ENCODE measurements at places on chromosomes 7 and 10. TPM values are rescaled to one million over a fixed set of nuclear protein-coding genes. Genes with fewer than 3 reads are reported as not detected.

The ZNF800 gene
- 42.1 TPM for total RNA-seq

The GIMAP2 gene
- total RNA-seq, result 11.5 TPM

DNA sequence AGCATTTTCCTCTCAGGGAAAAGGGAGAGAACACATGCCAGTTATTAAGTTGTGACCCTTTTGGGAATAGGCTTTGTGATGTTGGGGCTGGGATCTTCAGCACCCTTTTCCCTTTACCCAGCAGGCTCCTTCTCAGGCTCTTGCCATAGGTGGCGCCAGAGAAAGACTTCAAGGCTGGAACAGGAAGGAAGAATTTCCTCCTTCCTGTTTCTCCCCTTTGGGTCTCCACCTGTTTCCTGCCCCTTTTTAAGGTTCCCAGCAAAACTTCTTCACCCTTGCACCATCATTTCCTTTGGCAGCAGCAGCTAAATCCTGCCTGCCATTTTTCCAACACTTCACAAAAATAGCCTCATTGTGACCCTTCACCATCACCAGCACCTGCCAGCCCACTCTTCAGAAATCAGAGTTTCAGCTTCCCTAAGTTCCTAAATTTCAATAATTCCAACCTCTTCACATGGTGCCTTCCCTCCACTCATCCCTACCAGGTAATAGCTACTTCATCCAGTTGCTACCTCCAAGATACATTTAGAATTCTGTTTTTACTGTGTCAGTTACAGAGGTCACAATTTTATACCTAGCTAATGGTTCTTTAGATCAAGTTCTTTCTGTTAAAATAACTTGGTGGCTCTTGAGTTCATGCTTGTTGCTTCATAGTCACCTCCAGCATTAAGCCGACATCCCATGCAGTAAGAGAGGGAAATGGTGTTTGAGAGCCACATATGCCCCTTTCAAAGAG, 22.4 kb upstream of the FOXK1 start:
- DNase-seq, result no peak

DNA sequence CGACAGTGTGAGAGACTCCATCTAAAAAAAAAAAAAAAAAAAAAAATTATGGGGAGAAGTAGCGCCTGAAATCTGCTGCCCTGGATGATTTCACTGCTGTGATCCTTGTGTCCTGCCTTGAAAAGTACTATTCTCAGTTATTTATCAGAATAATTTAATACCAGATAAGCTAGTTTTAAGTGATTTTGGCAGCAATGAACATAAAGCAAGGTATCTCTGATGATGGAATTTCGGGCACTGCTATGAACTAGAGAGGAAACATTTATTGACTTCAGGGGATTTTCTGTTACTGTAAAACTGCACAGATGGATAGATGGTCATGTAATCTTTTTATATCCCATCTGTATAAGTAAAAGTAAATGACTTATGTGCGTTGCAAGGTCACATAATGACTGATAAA, 619.1 kb upstream of the ANKRD30A start:
- no peak for DNase-seq

The CYP2C8 gene
- 1.6 TPM for total RNA-seq

DNA sequence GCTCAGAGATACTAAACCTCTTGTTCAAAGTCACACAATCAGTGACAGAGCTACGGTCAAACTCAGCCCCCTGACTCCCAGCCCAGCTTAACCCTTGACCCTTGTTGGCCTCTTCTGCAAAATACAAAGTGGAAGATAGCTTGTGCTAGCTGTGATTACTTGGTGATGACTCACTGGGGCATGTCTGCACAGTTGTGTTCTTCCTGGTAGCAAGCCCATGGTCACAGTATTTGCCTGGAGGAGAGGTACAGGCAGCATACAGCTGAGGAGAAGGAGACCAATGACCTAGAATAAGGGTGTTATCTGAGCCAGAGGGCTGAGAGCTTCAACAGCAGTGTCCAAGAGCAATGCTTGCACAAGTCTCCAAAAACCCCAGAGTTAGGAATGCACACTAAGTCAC, 5.7 kb upstream of the HSPA12A start:
- DNase-seq, result no peak

GRCh38 chr7:159000859-159001435, 143.7 kb downstream of the VIPR2 start:
- no peak for DNase-seq

The ADAM22 gene
- total RNA-seq, result 26.4 TPM

- DNase-seq, result no peak
Measured at GRCh38 chr7:45657890-45658715, 83.9 kb downstream of the ADCY1 start.

- no peak for DNase-seq
Measured at GRCh38 chr7:135716677-135717238, 11.2 kb downstream of the SLC13A4 start.

The RAB18 gene
- total RNA-seq, result 99.3 TPM

The COMTD1 gene
- 34.6 TPM for total RNA-seq

DNA sequence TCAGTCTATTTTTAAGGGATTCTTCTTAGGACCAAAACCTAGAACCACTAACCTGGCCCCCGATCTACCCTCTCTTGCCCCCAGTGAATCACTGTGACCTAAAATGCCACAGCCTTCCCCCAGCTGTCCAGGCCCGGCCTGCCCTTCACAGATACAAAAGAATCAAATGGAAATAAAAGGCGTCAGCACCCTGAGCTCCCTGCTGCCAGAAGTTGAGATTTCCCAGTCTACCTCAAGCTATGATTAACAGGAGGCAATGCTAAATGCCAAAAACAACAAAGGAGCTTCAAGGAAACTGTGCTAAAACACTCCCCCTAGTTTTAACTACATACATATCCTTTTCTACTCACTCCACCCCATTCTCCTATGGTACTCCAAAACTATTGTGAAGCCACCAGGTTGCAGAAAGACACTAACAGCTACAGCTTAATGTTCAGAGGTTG, 67.8 kb downstream of the GSAP start:
- no peak for DNase-seq

DNA sequence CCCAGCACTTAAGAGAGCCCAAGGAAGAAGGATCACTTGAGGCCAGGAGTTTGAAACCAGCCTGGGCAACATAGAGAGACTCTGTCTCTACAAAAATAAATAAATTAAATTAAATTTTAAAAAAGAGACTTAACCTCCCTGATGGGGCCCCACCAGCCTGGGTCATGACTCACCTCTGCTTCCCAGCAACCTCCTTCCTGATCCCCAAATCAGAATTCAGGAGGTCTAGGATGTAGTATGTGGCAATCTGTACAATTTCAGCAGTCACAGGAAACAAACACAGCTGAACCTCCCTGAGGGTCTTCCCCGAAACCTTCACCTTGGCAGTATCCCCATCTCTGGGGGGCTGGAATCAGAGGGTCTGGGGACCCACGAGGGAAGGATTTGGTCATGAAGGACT, 9.7 kb upstream of the PPP1R35 start:
- DNase-seq, result no peak

GRCh38 chr7:29013082-29013695, 55.1 kb upstream of the TRIL start:
- no peak for DNase-seq

DNA sequence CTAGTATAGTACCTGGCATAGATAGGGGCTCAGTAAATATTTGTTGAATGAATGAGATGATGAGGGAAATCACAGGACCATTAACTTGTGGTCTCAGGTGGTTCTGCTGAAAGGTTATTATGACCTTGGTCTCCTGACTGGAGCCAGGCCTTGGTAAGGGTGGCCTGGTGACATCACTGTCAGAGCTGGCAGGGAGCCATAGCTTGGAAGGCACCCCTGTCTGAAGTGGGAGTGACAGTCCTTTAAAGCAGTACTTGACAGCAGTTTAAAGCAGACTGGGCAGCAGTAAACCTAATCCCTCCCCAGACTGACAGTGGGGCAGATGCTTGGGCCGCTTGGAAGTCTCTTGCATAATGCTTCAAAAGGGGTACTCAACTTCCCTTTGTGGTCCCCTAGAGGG, 13.4 kb downstream of the DPCD start:
- no peak for DNase-seq

GRCh38 chr10:103621783-103622125, 128.2 kb downstream of the NEURL1 start:
- DNase-seq, result no peak

GRCh38 chr7:139431010-139431409, 52.5 kb downstream of the KLRG2 start:
- peak; percentile 63 for DNase-seq

DNA sequence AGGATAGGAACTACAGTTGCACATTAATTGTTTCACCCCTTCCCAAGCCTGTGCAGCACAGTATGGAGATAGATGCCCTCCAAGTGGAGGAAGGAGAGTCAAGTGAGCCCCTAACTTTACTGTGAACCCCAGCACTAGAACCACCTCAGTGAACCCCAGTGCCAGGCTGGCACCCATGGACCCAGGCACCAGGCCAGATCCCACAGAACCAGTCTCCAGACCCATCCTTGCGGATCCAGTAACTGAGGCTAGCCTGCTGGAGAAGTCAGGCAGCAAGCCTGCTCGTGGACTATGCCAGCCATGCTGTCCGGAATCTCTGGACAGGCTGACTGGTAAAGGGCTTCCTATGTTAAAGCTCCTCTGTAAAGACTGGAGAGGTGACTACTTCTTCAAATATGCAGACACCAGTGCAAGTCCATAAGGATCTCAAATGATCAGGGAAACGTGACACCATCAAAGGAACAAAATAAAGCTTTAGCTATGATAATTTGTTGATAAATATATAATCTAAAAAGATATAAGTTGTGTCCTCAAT, 27.7 kb downstream of the SHOC2 start:
- no peak for DNase-seq

GRCh38 chr10:119783665-119784027, 57.8 kb downstream of the INPP5F start:
- no peak for DNase-seq

DNA sequence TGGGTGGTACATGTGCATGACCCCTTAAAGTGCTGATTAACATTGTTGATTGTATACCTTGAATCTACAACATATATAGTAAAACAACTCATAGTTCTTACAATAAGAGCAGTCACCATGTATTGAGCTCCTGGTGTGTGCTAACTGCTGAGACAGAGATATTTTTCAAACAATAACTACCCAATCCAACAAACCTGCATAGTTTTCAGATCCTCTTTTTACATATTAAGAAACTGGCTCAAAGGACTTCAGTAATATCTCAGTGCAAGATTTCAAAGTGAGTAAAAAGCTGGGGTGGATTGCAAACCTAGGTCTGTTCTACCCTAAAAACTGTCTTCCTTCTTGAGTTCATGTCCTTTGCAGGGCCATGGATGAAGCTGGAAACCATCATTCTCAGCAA, 272.2 kb downstream of the SNX13 start:
- DNase-seq, result no peak

The SRPK2 gene
- 54.1 TPM for total RNA-seq

DNA sequence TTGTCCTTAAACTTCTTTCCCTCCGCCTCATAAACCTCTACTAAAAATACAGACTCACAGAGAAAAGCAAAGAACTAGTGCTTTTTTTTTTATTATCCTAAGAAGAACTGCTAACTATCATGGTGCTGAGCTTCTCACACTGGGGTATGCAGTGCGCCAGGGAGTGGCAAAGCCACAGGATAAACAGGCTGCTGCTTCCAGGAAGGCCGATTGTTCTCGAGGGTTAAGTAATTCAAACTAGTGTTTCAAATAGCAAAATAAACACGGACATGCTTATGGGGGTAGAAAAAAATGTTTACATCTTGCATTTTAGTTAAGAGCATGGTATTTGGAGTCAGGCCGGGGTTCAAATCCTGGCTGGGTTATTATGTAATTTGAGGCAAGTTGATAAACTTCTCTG, 157.0 kb downstream of the TAX1BP1 start:
- no peak for DNase-seq

DNA sequence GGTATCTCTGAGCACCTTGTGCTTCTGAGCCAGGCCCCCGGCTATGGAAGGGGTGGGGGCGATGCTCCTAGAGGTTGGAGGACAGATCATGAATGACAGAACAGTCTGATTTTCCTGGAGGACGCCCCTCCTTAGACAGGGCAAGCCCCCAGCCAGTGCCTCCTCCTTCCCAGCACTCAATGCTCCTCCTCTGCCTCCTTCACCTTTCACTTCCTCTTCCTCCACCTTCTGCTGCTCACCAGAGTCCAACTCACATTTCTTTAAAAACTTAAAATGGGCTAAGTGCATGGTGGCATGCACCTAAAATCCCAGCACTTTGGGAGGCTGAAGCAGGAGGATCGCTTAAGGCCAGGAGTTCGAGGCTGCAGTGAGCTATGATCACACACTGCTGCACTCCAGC, 71.1 kb upstream of the CUX1 start:
- no peak for DNase-seq

DNA sequence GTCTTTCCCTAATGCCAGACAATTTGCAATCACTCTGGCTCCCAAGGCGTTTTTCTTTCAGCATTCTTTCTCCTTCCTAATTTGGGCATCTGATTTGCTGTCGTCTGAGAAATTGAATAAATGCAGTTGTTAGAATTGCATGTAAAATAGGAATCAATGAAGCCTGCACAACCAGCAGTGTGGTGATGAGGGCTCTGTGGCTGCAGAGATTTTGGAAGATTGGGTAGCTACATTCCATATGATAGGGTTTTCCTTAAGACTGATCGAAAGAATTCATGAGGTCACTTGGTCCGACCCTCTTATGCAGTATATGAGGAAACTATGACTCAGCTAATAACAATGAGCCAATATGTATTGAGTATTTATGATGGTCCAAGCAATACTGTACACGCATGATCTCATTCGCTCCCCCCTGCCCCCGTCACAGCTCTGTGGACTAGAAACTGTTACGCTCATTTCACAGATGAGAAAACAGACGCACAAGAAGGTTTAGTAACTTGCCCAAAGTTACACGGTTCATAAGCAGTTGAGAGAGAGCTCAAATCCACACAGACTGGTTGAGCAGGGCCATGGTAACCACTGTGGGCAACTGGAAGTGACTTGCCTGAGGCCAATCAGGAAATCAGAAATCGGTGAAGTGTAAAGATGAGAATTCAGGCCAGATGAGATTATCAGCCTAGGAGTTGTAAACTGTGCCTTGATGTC, 527.2 kb downstream of the GATA3 start:
- DNase-seq, result peak; percentile 48

The HGF gene
- 20.9 TPM for total RNA-seq

- DNase-seq, result no peak
Measured at GRCh38 chr10:101018600-101019439, 12.1 kb downstream of the PDZD7 start.

Data from ureter (tissue), 1 donor.